ENCODE measurements at places on chromosomes 6 and 20. TPM values are rescaled to one million over a fixed set of nuclear protein-coding genes. Genes with fewer than 3 reads are reported as not detected.

The LAMA4 gene
- polyA plus RNA-seq: 11.7 TPM

The TNXB gene
- polyA plus RNA-seq: not detected

The POPDC3 gene
- 13.5 TPM for polyA plus RNA-seq

The PPT2 gene
- 16.8 TPM for polyA plus RNA-seq

The KIF25 gene
- polyA plus RNA-seq: 13.7 TPM

The CST7 gene
- polyA plus RNA-seq: not detected

The RIPOR3 gene
- polyA plus RNA-seq: not detected

The FAM217A gene
- not detected for polyA plus RNA-seq

The ZNF335 gene
- polyA plus RNA-seq: 1.6 TPM

The TBP gene
- polyA plus RNA-seq: 18.3 TPM

The PPARD gene
- polyA plus RNA-seq: 0.28 TPM

The HLA-DPB1 gene
- 112 TPM for polyA plus RNA-seq

The CYP24A1 gene
- polyA plus RNA-seq: not detected

The TP53TG5 gene
- polyA plus RNA-seq: 3.8 TPM

The PRICKLE4 gene
- polyA plus RNA-seq: not detected

The ZFP57 gene
- not detected for polyA plus RNA-seq

The ADGRG6 gene
- not detected for polyA plus RNA-seq

The DEFB132 gene
- polyA plus RNA-seq: not detected

The FHL5 gene
- polyA plus RNA-seq: 3.8 TPM

The GTSF1L gene
- polyA plus RNA-seq: not detected

The PCIF1 gene
- polyA plus RNA-seq: 5.7 TPM

The PRSS16 gene
- 6.3 TPM for polyA plus RNA-seq

The FAM50B gene
- 11.8 TPM for polyA plus RNA-seq

The DDX43 gene
- polyA plus RNA-seq: not detected

The GRM4 gene
- 2.1 TPM for polyA plus RNA-seq

The CDH26 gene
- polyA plus RNA-seq: 15.3 TPM

The MMP24 gene
- 0.22 TPM for polyA plus RNA-seq

The MEI4 gene
- 1.1 TPM for polyA plus RNA-seq

Measured in Purkinje cell (primary cell).